ENCODE measurements at places on chromosomes 11 and 22.

GRCh38 chr11:93528757-93529645 is 14.2 kb downstream of the SMCO4 start:
- no peak for DNase-seq

- no peak for DNase-seq
Measured at GRCh38 chr11:18295316-18295715, 26.6 kb downstream of the HPS5 start.

DNA sequence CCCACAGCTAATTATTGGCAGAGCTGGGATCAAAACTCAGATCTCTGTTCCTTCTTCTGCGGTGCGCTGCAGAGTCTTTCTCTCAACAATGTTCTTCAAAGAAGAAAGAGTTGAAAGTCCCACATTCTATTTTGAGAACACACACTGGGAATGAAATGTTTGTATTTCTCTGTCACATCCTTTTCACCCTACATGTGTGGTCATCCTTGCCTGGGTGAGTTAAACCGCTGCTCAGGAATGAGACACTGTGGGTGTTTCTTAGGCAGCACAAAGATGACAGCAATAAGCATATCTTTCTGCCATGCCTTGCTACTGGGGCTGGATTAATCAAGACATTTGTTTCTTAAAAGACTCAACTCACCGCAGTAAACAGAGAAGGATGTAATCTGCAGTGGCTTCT is 222.6 kb downstream of the LARGE1 start:
- no peak for DNase-seq

DNA sequence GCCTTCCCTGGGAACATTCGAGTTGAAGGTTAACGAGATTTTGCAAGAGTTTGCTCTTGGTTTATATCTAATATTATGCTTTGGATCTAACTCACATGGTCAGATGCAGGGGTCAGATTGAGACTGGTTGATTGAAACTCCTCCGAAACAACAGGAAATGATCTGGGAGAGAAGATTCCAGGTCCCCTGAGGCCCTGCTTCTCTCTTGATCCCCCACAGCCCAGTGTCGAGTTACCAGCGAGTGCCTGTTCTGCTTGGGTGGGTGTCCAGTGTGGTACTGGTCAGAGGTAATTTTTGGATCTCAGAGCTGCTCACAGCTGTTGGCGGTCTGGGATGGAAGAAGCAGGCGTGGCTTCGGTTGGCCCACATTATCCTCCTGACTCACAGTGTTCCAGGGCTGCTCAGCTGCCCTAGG is 9.2 kb downstream of the FBLN1 start:
- no peak for DNase-seq

DNA sequence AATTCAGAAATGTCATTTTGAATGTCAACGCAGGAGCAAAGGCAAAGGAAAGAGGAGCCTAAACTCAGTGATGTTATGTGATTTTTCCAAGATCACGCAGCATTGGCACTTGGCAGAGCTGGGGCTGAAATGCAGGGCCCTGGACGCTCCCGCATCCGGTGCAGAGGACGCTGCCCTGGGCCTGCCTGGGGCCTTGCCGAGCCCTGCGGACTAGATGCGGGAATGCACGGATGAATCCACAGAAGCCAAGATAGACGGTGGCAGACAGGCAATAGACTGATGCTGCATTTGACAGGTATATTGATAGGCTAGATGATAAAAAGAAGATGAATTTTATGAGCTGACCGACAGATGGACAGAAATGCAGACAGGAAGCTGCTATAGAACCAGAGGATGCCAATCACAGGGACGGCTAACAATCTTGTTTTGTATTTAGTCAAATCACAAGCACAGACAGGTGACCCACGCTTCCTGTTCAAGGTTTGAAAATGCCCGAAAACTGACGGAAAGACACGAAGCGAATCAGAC is 696 bp upstream of the MARK2 start:
- peak; percentile 7 for DNase-seq

DNA sequence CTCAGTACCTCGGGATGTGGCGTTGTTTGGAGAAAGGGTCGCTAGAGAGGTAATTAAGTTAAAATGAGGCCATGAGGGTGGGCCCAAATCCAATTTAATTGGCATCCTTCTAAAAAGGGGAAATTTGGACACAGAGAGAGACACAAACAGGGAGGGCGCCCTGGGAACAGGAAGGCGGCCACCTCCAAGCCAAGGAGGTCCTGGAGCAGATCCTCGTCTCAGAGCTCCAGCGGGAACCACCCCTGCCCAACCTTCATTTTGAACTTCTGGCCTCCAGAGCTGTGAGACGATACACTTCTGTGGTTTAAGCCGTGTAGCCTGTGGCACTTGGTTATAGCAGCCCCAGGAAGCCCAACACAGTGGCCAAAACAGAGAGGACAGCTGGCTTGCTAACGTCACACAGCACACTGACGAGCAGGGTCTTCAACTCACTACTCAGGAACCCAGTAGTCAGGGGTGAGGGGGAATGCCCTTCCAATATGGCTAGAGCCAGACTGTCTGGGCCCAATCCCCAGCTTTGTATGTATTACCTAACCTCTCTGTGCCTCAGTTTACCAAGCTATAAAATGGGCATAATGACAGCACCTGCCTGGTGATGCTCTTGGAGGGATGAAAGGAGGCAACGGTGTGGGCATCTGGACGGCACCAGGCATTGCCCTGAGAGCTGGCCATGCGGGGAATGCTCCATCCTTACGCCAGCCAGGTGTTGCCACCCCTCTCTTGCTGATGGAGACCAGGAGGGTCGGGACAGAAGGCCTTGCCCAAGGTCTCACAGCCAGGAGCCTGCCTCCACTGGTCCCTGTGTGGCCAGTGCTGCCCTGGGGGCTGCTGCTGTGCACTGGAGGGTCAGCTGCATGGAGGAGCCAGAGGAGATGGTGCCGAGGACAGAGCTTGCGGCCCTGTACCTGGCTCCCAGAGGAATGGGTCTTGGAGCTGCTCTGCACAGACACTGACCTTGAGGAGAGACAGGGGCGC is 53.3 kb upstream of the LINC01488 start:
- no peak for DNase-seq
